ENCODE measurements at places on chromosomes 11 and 22.

DNA sequence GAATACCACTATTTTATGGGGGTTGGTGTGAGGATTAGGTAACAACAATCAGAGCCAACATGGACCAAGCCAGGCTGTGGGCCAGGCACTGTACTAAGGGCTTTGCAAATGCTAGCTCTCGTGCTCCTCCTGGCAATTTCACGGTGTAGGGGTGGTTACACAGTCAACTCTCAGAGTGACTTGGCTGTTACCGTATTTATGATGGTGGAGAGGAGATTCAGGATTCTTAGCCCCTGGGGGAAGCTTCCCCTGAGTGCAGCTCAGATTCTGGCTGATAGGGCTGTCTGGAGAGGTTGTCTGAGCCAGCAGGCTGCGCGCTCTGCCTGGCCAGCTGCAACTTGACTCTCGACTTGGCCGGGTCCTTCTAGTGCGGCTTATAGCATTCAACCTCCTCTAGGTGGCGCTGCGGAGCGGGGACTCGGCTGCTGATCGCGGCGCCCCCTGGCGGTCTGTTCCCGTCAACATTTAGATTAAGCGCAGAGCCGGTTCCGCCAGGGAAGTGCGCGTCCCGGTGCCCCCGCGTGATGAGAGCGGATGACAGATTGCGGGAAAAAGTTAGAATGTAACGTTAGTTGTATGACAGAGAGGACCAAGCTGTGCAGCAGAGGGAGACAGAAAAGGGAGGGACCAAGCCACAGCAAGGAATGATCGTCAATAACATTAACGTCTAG lies 4.5 kb upstream of the NCF4 start:
- no peak overlapping the region for H3K4me3 ChIP-seq
- DNase-seq, result peak; percentile 82
- H3K27ac ChIP-seq, result no peak overlapping the region
- H3K4me1 ChIP-seq, result peaks cover 5% of the 10 kb centered on the region

GRCh38 chr11:94768602-94769541 lies 716 bp downstream of the AMOTL1 start:
- H3K36me3 ChIP-seq, result no peaks in the 10 kb centered on the region
- H3K4me3 ChIP-seq, result peak overlapping the region; percentile 76
- H3K4me1 ChIP-seq, result peaks cover 49% of the 10 kb centered on the region
- H3K27me3 ChIP-seq, result no peaks in the 10 kb centered on the region

DNA sequence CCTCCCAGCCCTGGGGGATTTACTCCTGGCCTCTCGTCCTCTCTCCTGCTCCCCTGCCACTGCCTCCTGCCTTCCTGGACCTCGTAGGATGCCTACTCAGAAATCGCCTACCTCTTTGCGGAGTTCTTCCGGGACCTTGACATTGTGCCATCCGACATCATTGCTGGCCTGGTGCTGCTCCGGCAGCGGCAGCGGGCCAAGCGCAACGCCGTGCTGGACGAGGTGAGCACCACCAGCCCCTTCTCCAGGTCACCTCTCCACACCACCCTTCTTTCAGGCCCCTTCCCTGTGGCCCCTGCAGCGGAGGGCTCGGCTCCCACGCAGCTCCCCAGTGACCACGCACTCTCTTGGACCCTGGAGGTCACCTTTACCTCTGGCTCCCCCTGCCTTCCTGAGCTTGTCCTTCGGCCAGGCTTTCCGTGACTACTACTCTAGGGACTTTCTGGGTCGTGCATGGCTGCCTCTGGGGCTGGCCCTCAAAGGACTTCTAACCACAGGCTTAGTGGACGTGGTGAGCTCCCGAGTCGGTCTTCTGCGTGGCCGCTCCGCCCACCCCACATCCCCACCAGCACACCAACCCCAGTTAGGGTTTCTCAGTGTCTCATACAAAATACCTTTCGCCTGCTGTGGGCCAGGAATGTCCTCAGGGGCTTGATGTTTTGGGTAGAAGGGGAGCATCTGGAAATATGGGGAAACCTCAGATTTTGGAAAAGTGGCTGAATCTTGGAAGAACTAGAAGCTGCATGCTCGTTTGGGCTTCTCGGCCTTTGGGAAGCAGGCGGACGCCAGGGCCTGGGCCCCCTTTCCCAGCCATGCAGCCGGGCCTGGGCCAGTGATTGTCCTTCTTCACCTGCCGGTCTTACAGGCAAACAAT lies 24.1 kb upstream of the MYRF start:
- no peaks in the 10 kb centered on the region for H3K36me3 ChIP-seq
- H3K4me1 ChIP-seq, result peaks cover 29% of the 10 kb centered on the region
- H3K27ac ChIP-seq, result no peak overlapping the region
- H3K27me3 ChIP-seq, result no peaks in the 10 kb centered on the region
- DNase-seq, result no peak

DNA sequence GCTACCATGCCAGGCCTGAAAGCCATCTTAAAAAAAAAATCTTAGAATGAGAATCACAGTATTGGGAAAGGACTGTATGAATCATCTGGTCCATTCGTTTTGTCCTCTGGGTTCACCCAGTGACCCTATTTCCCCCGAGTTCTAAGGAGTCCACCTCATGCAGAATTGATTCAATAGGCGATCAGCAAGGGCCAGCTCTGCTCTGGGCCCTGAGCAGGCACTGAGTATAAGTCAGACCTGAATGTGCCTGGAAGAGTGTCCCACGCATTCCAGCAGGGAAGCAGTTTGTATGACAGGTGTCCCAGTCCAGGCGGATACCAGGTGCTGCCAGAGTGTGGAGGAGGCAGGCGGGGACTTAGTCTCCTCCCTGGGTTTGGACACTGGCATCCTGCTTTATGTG lies 883 bp upstream of the HMOX1 start:
- H3K4me1 ChIP-seq, result peaks cover 9% of the 10 kb centered on the region
- no peaks in the 10 kb centered on the region for H3K36me3 ChIP-seq
- no peak for DNase-seq
- no peak overlapping the region for H3K4me3 ChIP-seq
